Foreskin melanocyte (primary cell): ENCODE measurements at places on chromosomes 6 and 20.

DNA sequence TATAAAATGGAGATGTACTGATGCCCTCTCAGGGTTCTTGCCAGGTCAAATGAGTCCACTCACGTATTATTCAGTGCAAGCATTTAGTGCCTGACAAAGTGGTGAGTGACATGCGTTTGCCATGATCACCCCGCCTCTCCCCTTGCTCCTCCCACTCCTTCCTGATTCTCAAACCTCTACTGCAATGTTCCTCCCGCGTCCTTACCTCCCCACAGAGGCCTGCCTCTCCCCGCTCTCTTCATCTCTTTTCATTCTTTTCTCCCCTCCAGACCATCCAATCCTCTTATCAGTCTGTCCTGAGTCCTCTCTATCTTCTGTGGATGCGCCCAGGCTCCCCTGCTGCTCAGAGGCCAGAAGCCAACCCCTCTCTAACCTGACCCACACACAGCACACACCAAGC, 40.7 kb downstream of the KCNK5 start:
- no peak for DNase-seq

GRCh38 chr6:32718879-32719278, 22.3 kb upstream of the HLA-DQA2 start:
- no peak for DNase-seq

- DNase-seq: peak; percentile 11
Measured at GRCh38 chr6:88785478-88785877, 177.9 kb downstream of the RNGTT start.

DNA sequence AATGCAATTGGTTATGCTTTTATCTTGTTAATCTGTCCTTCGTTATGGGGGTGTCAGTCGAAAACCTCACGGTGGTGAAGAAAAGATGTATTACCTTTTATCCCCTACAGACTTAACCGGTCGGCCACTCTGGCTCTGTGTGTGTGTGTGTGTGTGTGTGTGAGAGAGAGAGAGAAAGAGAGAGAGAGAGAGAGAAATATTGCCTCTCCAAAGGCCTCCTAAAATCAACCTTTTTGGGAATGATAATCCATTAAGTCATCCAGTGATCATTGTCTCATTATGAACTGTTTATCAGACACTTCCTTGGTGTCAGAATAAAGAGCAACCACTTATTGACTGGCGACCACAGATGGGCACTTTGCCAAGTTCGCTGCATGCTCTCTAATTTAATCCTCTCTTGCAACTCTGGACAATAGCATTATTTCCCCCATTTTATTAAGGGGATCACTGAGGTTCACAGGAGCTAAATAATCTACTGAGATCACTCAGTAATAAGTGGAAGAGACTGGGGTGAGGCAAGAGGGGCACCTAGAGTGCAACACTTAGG, 30.7 kb downstream of the SLC35D3 start:
- DNase-seq: peak; percentile 4

DNA sequence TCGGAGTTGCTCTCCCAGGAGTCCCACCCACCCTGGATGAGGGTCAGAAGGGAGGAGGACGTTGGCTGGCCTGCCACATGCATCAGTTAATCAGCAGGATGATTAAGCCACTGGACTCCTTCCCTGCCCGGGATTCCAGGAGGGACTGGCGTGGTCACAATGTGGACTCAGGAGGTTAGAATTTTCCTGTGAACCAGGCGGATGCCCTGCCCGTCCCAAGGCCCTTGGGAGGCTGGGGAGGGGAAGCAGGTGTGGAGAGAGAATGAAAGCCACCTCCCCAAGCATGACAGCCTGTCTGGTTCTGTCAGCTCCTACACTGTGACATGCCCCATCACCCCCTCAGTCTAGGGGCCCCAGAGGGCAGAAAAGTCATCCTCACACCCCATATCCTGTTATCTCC, 11.6 kb upstream of the ITPR3 start:
- DNase-seq: no peak

GRCh38 chr6:20333721-20334269, 67.9 kb upstream of the E2F3 start:
- DNase-seq: no peak

GRCh38 chr20:4067600-4068261, 52.4 kb upstream of the RNF24 start:
- DNase-seq: peak; percentile 32

DNA sequence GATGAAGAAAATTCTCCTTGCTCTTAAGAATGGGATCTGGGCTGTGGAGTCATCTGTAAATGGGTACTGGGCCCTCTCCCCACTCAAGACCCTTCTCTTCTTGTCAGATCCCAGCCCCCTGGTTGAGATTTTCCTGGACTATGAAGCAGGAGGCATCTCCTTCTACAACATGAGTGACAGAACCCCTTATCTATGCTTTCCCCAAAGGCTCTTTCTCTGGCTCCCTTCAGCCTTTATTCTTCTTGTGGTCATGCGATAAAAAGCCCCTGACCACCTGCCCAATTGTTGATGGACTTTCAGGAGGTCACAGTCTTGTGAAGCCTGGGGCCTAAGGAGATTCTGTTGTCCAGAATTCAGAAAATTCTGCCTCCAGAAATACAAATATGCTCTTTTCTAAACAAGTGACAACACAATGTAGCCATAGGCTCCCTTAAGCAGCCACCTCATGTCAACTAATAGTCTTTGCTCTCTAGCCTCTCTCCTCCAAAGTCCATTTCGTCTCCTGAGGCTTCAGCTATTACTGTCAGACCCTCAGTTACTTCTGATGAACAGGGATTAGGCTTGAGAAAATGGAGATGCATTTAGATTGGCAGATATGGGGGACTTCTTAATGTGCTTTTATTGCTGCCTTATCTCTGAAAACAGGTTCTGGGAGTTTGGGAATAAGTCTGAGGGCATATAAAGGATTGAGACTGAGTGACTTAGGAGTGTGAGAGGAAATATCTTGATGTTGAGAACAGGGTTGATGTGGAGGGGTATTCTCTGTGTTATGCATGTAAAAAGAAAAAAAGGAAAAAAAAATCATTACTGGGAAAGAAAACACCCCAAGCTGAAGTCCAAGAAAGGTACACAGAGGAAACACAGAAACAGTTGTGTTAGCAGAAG, 20.6 kb downstream of the BTN2A1 start:
- DNase-seq: no peak

GRCh38 chr20:49786196-49786595, 26.4 kb upstream of the SLC9A8 start:
- DNase-seq: no peak

DNA sequence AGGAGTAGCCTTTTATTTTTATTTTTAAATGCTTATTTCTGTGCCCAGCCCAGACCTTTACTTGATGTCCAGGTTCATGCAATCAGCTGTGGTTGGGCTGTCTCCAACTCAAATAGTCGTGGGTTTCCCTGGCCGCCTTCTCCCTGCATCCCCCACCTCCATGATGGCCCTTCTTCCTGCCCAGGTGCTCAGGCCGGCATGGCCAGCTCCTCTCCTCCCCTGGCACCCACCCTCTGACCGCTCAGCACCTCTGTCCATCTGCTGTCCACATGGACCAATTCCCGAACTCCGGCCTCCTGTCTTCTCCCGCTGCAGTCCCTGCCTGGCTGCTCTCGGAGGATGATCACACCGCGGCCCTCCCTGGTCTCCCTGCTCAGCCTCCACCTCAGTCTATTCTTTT, 81.2 kb upstream of the SULF2 start:
- DNase-seq: no peak

- no peak for DNase-seq
Measured at GRCh38 chr20:18685406-18685805, 97.6 kb downstream of the DTD1 start.

DNA sequence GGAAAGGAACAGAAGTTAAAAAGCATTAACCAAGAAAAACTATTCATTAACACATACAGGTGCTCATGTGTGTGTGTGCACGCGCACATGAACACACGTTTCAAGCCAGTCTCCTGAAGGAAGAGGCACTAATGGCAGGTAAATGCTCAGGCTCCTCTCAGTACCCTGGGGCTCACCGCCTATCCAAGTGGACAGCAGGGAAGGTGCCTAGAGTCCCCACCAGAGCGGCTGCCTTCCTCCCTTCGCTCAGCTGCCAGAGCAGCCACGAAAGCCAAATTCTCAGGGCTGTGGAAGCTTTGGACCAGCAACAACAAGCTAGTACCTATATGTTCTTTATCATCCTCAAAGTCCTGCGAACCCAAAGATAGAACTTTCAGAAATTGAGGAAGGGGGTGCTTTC, 42.6 kb downstream of the PLCG1 start:
- DNase-seq: no peak

DNA sequence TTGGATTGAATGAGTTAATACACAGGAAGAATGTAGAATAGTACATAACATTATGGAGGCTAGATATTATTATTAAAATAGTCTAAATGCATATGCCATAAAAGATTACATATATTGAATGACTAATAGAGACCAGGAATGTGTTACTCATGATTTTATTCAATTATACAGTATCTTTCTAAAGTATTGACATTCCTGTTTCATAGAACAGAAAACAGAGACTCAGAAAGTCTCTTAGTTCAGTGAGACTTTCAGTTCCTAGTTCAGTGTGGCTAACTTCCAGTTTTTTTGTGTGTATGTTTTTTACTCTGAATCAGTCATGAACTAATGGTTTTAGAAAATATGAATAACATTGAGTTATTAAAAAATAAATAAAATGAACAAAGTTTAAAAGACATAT, 34.6 kb upstream of the TMEM244 start:
- no peak for DNase-seq

- DNase-seq: no peak
Measured at GRCh38 chr6:86331265-86331840, 606.0 kb upstream of the HTR1E start.

DNA sequence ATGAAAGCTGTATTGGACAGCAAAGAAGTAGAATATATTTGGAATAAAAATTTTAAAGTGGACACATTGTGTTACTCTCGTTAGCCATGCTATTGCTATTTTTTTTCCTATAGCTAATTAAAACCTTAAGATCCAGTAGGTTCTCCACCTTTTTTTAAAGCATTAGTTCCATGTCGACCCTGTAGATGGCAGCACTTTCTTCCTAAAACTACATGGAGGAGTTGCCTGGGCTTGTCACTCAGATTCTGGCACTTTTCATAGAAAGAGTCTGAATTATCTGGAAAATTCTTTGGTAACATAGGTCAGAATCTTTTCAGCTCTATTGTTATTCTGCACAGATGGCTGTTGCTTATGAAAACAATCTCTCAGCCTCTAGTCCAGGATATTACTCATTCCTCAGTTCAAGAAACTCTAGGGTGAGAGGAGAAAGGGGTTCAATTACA, 42.0 kb upstream of the ESR1 start:
- DNase-seq: peak; percentile 64

DNA sequence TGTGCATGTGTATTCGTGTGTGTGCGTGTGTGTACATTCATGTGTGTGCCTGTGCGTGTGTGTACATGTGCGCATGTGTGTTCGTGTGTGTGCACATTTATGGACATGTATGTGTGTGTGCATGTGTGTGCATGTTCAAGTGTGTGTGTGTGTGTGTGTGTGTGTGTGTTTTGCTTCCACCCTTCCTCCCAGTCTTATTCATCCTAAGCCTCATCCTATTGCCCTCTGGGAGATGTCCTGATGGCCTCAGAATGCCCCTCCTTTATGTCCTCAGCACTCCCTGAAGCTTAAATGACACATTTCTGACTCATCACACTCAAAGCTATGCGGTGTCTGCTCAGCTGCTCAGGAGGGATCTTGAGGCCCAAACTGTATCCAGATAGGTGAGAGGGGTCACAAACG, 76.6 kb upstream of the CCDC167 start:
- DNase-seq: no peak

GRCh38 chr6:20220359-20220758, 8.1 kb upstream of the MBOAT1 start:
- DNase-seq: no peak

DNA sequence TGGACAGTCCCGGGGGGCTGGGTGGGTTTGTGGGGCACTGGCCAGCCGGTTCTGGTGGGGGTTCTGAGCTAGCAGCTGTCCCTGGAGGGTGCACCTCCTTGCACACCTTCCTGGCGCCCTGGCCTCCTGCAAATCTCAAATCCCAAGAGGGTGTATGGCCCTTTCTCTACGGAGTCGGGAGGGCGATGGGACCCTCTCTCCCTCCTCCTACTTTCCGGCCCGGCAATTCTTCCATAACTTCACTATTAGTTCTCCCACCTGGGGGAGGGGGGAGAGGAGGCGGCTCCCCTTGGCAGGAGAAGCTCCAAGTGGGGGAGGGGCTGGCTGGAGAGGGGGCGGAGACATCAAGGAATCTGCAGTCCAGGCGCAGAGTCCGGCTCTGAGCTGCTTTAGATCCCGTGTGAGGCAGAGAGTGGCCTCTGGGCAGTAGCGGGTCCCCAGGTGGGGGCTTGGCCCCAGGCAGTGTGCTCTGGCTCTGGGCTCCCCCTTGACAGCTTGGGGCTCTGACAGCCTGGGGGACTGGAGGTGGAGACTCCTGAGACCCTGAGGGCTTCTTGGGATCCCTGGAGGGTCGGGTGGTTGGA, 1.4 kb upstream of the LAMA5 start:
- DNase-seq: no peak

DNA sequence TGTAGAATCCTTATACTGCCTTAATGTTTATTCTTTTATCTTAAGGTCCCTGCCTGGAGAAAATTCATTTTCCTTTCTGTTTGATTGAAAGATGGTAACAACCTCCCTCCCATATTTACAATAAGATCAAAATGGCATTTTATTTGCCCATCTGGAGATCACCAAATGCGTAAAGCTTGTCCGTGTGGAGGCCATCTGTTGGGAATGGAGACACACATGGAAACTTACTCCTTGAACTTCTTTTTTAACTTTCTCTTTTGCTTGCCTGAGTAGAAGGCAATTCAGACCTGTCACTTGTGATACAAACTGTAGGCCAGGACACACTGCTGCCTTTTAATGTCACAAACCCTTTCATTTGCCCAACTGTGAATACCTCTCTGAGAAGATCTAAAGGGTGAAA, 144.8 kb upstream of the CEP162 start:
- DNase-seq: no peak

GRCh38 chr6:16265351-16266341, 27.3 kb downstream of the GMPR start:
- no peak for DNase-seq

DNA sequence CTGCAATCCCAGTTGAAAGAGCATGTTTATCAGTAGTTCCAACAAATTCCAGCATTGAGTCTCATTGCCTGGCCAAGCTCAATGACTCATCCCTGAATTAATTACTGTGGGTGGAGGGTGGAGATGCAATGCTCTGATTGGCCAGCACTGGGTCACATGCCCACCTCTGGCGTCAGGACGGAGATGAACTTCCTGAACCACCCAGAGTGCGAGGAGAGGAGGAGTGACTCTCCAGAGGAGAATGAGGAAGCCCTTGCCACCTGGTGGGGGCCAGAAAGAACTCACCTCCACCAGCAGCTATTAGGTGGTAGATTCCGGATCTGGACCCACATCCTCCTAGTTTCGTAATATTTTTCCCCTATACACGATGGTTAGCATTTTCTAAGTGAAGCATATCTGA, 283.9 kb downstream of the TBC1D7 start:
- no peak for DNase-seq

GRCh38 chr20:33753763-33754162, 22.0 kb downstream of the ZNF341 start:
- no peak for DNase-seq
